SK-N-MC (cell line): ENCODE measurements at places on chromosomes 1 and 21.

DNA sequence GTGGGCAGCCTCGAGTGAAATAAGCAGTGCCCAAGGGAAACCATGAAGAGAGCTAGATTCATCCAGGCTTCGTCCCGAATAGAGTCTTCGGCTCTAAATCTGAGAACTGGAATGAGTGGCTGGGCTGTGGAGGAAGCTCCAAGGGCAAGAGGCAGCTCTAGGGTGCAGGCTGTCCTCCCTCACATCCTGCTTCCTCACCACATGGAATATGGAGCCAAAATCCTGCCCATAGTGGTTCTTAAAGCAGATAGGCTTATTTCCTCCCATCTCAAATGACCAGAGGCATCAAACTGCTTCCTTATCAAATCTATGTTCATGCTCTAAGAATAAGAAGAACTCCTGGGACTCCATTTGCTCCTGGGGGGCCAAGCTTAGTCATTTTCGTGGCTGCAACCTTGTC is 2.5 kb downstream of the IL24 start:
- DNase-seq = no peak

DNA sequence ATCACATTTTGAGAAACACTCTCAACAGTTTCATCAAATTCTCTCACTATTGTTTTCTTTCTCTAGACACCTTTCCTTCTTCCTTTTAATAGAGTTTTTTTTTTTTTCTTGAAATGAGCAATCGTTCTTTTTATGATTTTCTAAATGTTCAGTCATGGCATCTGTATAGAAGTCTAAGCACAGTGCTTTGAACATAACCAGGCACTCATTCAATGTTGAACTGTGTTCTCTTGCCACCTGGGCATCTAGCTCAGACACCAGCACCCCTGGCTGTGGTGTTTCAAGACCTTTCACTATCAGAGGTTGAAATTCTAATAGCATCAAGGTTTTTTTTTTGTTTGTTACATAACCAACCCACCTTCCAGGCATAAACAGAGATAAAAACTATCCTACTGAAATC is 96.6 kb downstream of the DNM3 start:
- no peak for DNase-seq

DNA sequence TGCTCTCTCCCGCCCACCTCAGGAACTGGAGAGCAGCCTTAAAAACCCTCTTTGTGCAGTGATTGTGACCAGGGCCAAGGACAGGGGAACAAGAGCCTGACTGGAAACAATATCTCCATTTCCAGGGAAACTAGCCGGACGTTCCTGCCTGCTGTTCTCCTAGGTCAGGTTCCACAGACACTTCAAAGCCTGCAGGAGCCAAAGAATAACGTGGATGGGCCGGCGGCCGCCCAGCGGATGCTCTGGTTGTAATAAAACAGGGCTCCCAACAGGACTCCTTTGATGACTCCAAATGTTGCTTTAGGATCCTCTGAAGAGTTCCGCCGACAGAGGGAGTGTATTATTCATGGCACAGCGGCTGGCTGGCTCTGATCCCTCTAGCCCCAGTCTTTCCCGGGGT is 162.2 kb downstream of the PLXNA2 start:
- DNase-seq = no peak

DNA sequence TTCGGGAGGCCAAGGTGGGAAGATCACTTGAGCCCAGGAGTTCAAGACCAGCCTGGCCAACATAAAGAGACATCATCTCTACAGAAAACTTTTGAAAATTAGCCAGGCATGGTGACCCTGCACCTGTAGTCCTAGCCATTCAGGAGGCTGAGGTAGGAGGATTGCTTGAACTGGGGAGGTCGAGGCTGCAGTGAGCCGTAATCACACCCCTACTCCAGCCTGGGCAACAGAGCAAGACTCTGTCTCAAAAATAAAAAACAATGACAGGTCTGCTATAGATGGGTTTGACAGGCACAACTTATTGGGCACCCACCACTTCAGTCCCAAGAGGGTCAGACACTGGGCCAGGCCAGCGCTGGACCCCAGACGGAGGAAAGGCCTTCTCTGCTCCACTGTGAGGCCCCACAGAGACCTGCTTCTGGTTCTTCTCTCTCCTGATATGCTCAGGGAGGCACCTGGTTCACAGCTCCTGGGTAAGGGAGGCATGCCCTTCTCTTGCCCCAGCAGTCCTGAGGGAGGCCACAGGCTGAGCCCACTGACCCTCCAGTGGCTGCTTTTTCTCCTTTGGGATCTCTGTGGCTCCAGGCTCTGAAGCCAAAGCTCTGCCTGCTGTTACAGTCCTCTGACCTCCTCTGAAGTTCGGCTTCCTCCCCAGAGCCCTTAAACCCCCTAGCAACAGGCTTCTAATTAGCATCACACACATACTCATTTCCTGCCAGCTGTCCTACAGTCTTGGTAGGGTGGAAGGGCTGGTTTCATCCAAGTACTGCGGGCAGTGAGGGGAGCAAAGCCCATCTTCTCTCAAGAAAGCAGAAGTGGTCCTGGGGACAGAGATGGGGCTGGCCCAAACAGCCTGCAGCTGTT is 14.4 kb downstream of the S100A16 start:
- DNase-seq = no peak

DNA sequence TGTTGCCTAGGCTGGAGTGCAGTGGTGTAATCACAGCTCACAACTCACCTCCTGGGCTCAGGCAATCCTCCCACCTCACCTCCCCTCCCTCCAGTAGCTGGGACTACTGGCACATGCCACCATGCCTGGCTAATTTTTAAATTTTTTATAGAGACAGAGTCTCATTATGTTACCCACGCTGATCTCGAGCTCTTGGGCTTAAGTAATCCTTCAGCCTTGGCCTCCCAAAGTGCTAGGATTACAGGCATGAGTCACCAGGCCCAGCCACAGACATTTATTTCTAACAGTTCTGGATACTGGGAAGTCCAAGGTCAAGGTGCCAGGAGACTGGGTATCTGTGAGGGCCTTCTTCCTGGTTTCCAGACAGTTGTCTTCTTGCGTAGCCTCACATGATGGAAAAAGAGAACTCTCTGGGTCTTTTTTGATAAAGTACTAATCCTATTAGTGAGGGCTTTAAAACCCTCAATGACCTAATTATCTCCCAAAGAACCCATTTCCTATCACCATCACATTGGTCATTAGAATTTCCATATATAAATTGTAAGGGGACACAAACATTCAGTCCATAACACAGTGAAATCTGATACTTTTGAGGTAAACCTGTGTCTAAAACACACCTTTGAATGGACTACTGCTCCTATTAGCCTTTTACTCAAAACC is 67.9 kb downstream of the PHACTR4 start:
- DNase-seq = no peak

DNA sequence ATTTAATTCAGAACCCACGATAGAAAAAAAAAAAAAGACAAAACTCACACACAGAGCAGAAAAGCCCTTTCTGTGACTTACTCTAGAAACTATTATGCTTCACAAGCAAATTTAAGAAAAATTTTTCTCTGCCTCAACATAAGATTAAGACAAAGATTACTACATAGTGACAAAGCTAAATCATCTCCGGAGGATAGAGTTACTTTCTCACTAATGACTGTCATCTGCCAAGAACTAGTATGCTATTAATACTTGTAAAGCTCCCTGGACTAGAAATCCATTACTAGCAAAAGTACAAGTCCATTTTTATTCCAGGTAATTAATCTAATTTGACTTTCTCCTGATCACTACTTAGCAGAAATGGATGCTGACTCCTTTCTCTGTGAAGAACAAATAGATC is 25.9 kb downstream of the GREM2 start:
- no peak for DNase-seq

DNA sequence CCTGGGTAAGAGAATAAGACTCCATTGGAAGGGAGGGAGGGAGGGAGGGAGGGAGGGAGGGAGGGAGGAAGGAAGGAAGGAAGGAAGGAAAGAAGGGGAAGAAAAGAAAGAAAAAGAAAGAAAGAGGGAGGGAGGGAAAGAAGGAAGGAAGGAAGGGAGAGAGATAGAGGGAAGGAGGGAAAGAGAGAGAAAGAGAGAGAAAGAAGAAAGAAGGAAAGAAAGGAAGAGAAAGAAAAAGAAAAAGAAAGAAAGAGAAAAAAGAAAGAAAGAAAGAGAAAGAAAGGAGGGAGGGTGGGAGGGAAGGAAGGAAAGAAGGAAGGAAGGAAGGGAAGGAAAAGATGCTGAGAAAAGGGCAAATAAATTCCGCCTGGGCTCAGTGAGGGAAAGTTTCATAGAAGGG is 74.7 kb upstream of the IFNAR2 start:
- no peak for DNase-seq

DNA sequence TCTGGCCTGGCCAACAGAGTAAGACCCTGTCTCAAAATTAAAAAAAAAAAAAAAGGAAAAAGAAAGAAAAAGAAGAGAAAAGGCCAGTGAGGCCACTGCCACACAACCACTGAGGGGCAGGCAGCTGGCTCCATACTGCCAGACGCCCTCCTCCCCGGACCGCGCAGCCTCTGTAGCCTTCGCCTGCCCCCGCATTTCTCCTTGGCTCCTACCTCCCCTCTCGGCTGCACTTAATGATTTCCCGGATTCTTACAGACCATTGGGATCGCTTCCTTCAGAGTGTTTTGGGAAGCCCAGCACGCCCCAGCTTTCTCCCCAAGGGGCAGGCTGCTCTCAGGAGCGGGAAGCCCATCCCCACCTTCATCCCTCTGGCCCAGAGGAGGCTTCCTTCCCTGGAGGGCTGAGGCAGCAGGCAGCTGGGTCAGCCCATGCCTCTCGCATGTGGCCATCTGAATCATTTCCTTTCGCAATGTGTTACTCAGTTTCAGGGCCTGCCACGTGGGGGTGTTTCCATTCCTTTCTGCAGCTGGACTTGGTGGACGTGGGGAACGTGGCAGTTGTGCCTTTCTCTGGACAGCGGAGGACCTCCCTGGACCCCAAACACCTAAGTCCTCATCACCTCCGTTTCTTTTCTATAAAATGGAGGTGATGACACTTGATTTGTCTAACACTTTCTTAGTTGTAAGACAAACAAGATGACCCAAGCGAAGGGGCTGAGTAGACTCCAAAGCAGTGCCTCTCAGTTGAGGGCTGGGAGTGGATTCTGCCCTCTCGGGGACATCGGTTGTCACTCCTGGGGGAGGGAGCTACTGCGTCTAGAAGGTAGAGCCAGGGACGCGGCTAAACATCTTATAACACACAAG is 2.3 kb downstream of the SLC2A5 start:
- no peak for DNase-seq

- DNase-seq = no peak
Measured at GRCh38 chr1:158686111-158687009, at the start of gene SPTA1. Gene SPTA1 (minus strand): TSS chr1:158686715. CDS start chr1:158686517, 198 bp downstream.

DNA sequence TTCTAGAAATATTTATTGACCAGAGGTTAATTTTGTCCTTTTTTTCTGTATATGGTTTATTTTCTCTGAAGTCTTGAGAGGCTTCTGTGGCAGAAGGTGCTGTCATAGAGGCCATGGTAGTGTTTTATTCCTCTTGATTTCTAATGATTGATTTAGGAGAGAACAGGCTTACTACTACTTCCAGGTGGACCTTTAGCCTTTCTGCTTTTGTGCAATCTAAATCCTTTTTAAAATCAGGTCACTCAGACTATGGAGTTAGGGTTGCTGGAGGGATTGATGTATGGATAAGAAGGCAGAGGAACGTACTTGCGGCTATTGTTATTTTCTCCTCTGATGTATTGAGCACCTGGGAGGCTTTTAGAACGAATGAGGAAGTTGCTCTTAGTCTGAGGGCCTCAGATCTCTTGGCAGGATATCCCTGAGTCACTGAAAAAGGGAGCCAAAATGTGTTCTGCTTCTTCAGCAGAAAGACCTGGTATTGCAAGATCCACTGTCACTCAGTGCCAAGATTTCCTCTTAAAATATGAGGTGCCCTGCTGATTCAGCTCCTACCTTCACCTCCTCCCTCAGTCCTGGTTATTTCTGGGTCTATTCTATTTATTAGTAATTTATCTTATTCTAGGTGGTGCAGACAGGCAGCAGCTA is 277.4 kb downstream of the ZNF648 start:
- no peak for DNase-seq
